ENCODE measurements at places on chromosomes 2 and 18.

DNA sequence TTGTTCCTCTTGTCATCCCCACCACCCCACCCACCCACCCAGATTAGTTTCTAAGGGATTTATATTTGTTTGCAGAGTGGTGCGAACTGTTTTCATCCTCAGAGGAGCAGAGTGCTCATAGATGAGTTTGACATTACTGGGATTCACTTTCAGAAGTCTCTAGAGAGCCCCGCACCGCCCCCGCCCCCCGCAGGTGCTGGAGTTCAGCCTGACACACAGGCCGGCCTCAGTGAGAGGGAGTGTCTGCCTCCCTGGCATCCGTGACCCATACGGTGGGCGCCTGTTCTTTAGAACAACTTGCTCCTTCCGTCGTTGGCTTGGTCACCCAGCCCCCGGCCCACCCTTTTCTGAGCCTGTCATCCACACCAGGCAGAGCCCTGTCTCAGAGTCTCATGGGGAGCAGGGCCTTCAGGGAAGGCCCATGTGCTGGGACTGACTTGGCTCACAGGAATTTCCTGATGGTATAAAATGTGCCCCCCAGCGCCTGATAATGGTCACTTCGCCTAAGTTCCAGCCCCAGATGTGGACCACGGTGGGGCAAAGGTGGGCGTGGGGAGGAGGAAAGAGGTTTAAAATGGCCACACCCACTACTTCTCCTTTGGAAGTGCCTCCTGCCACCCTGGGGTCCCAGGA lies 44.3 kb downstream of the HPCAL1 start:
- DNase-seq: no peak

- no peak for DNase-seq
Observed at GRCh38 chr2:171592036-171592555, 69.8 kb downstream of the CYBRD1 start.

GRCh38 chr2:68943581-68944568 lies 8.8 kb downstream of the GKN2 start:
- DNase-seq: no peak

GRCh38 chr2:232839411-232840079 lies 30.5 kb upstream of the SNORC start:
- no peak for DNase-seq

- DNase-seq: no peak
Observed at GRCh38 chr2:174607989-174608865, 10.6 kb upstream of the WIPF1 start.

GRCh38 chr2:154433010-154433409 lies 265.5 kb upstream of the KCNJ3 start:
- no peak for DNase-seq

DNA sequence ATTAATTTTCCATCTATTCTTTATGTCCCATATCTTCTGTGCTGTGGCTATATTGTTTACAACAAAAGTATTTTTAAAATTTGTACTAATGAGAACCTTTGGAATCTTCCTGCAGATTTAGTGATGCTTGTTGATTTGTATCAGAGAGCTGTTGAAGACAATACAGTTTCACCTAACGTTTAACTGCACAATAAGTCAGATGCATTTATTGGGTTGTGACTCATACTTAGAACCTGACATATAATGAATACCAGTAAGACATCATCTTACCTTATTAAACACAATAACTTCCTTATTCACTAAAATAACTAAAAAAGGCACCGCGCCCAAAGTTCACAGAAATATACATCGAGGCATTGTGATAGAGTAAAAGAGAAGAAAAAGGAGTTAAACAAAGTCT lies 43.8 kb upstream of the IL1R1 start:
- DNase-seq: no peak

- DNase-seq: peak; percentile 13
Observed at GRCh38 chr2:200905618-200906296, 16.6 kb downstream of the NIF3L1 start.

DNA sequence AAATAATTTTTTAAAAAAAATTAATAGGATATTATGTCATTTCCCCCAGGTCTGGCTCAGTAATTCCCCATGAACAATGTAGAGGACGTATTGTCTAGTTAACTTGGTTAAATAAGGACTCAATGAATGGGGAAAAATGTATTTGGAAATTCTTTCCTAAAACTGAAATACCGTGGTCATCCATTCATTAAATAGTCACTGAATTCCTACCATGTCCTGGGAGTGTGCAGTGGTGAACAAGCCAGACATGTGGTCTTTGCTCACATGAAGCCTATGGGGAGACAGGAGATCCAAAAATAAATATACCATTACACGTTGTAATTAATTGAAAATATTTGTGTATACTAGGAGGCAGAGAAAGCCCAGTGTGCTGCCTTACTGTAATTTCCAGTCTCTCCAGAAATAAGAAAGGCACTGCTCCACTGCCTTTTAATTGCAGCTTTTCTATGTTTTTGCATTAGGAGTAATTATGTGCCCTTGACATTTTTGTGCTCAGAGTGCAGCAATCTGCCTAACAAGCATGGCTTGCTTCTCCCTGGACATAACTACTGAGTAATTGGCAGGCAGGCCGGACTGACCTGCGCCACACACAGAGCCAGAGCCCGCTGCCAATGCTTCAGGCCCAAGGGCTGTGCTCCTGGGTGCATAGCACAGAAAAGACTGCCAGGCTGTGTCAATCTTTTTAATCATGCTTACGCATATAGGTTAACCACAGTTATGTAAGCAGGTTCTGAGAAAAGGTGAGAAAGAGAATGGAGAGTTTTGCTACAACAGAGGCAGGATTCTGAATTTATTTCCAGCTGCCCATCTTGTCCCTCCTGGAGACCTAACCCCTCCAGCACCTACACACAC lies 22.2 kb upstream of the TTC39C start:
- DNase-seq: no peak

- DNase-seq: no peak
Observed at GRCh38 chr2:185607945-185608344, 130.7 kb upstream of the FSIP2 start.

- no peak for DNase-seq
Observed at GRCh38 chr2:224400886-224401632, 848 bp downstream of the FAM124B start.

DNA sequence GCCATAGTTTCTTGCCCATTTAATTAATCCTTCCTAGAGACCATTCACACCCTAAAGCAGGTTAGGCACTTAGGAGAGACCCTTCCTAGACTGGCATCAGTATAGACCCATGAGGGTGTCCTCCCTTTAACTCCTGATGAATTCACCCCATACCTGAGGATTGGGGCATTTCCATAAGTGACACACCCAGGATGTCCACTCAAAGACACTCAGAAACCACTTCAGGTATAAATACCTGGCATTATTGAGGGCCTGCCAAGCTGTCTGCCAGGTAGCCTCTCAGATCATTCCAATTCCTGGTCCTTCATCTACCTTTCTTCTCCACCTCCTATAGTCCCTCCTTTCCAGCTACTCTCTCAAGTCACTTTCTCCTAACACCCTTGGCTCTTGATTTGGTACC lies 57.5 kb upstream of the SLC14A2 start:
- DNase-seq: no peak

GRCh38 chr2:226002438-226002837 lies 602.9 kb downstream of the NYAP2 start:
- no peak for DNase-seq

DNA sequence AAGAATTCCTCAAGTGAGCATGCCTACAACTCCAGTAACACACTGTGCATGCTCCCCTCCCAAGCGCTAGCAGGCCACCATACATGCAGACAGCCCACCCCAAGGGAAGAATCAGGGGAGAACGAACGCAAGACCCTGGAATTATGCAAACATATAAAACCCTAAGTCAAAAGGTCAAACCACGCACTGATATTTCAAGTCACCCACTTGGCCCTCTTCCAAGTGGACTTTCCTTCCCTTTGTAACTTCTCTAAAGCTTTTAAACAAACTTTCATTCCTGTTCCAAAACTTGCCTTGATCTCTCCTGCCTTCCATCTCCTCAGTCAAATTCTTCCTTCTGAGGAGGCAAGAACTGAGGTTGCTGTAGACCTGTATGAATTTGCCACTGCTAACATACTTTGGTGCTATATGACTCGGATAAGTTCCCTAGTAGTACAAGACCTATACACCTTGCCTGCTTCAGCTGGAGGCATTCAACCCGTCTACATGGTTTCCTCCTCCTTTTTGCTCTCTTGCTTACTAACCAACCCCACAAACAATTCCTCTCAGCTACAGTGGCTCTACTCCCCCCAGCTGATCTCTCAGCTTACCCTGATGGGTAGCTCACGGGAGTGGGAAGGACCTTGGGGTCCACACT lies 11.1 kb upstream of the RPIA start:
- no peak for DNase-seq

DNA sequence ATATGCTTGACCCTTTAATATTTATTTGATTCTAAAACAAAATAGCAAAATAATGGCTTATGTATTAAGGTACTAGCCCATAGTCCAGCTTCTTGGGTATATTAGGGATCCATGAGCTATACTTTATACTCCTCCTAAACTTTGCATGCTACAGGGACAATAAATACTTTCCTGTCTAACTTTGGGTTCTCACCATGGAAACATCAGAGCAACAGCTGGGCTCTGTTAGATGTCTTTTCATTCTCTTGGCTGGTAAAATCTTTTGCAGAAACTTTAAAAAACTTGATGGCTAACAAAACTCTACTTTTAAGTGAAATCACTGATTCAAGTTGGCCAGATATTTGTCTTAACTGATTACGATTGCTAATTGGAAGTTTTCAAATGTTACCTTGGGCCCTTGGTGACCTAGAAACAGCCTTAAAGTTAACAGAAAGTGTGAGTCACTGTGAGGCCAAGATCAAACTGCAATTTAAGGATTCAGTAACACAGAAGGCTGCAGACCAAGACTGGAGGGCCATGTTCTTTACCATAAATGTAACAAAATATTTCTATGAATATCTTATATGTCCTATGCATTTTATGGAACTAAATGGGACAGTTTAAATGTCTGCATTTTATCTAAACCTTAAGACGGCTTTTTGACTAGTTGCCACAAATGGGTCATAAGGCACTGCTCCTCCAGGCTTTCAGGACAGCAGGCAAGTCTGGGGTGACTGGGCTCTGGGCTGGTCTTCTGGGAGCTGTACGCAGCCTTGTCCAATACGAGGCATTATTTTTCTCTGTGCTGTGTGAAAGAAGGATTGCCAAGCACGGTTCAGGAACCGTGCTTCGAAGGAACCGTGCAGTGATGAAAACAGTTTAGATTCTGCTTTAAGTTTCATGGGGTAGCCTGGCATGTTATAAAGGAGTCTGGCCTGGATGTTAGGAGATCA lies 188.5 kb downstream of the TPGS2 start:
- DNase-seq: no peak

DNA sequence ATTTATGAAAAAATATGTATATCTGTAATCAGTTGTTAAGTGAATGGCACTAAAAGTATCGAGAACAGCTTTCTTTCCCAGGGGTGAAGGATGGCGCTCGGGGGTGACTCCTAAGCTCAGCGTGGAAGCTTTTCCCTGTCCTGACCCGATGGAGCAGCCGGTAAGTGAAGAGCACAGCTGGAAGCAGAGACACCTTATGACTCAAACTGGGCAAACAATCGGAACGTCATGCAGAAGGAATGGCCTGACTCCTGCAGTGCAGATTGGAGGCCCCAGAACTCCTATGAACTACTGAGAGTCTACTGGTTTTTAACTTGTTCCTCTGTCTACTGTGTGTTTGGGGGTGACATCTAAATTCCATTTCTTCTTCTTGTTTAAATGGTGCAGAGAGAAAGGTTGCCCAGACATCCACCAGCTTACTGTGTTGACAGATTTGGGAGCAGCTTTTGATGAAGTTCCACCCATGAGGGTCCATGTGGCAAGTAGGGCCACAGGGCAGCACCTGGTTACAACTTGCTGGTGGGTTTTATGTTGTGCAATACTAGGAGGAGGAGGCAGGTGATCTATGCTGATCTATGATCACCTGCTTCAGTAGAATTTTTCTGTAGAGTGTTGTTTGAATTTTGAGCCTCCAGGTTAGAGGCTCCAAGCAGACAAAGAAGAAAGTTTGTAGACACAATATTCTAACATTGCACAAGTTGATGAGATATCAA lies 52.8 kb upstream of the TMEM182 start:
- no peak for DNase-seq

Data from cerebellar nuclear complex (tissue), 1 donor.